Nephron progenitor cell (in vitro differentiated cells): ENCODE measurements at places on chromosomes 2 and 18.

- H3K4me3 ChIP-seq: no peak overlapping the region
- peaks cover 3% of the 10 kb centered on the region for H3K27me3 ChIP-seq
- DNase-seq: no peak
- no peaks in the 10 kb centered on the region for H3K36me3 ChIP-seq
These were observed 804.4 kb downstream of the SATB2 start for GRCh38 chr2:198653311-198653710.

DNA sequence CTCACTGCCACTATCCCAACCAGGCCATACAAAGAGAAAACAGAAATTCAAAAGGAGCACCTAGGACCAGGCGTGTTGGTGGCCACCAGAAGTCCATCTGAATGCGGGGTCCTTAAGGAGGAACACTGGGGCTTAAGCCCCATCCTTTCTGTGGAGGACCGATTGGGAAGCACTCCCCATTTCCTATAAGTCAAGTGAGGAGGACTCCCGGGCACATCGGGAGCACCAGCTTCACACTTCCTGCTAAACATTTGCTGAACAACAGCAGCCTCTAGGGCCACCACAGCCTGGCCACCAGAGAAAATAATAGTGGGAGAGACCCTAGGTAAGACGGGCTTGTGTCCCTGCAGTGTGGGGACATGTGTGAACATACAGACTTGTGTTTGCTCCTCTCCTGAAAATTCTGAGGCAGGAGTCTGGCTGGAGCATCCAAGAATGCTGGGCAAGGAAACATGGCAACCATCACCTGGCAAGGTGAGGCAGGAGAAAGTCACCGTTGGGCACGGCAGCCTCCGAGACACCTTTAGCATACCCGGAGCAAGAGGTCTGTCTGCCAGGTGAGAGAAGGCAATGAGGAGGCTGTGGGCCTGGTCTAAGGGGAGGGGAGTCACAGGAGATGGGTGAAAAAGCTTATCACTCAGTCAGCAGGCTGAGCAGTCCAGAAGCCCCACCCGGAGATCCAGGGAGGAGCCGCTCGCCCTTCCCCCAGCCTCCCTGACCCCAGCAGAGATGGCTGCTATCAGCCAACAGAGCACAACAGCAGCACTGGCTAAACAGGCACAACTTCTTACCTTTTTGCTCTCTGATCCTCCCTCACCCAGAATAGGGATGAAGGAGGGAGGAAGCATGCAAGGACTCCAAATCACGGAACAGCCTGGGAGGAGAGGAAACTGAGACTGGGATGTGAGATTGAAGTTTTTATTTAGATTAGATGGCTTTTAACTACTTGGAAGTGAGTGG is 282.3 kb downstream of the EIPR1 start:
- H3K4me1 ChIP-seq: peaks cover 20% of the 10 kb centered on the region
- no peaks in the 10 kb centered on the region for H3K27me3 ChIP-seq
- no peak overlapping the region for H3K4me3 ChIP-seq
- DNase-seq: no peak

DNA sequence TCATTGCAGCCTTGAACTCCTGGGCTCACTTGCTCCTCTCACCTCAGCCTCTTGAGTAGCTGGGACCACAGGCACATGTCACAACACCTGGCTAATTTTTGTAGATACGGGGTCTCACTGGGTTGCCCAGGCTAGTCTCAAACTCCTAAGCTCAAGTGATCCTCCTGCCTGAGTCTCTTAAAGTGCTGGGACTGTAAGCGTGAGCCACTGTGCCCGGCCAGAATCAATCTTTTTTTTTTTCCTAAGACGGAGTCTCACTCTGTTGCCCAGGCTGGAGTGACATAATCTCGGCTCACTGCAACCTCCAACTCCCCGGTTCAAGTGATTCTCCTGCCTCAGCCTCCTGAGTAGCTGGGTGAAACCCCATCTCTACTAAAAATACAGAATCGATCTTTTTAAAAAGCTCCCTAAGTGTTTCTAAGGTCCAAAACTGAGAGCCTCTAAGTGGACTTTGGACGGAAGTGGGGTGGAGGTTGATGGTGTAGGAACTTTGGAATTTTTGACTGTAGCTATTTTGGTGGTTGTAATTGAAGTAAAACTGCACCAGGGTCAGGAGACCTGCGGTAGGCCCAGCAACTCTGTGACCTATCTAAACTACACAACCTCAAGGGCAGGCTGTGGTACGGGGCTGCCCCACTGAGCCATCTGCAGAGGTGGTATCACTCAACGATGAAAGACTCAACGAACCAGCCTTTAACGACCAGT is 82.9 kb downstream of the POLR1A start:
- H3K27me3 ChIP-seq: peaks cover 4% of the 10 kb centered on the region
- H3K27ac ChIP-seq: no peak overlapping the region
- DNase-seq: no peak
- peaks cover 43% of the 10 kb centered on the region for H3K36me3 ChIP-seq

GRCh38 chr2:88857274-88857741 is 165.8 kb downstream of the RPIA start:
- H3K4me1 ChIP-seq: no peaks in the 10 kb centered on the region
- H3K36me3 ChIP-seq: no peaks in the 10 kb centered on the region
- H3K27me3 ChIP-seq: no peaks in the 10 kb centered on the region
- no peak overlapping the region for H3K4me3 ChIP-seq

- H3K4me3 ChIP-seq: no peak overlapping the region
- H3K27ac ChIP-seq: no peak overlapping the region
- no peaks in the 10 kb centered on the region for H3K36me3 ChIP-seq
- H3K27me3 ChIP-seq: peaks cover 65% of the 10 kb centered on the region
- no peaks in the 10 kb centered on the region for H3K4me1 ChIP-seq
- no peak for DNase-seq
These were observed 80.3 kb downstream of the CIB4 start for GRCh38 chr2:26560892-26561291.

GRCh38 chr2:71693286-71694270 is 240.2 kb downstream of the DYSF start:
- H3K27me3 ChIP-seq: peaks cover 44% of the 10 kb centered on the region
- no peaks in the 10 kb centered on the region for H3K36me3 ChIP-seq
- peaks cover 29% of the 10 kb centered on the region for H3K4me1 ChIP-seq
- no peak overlapping the region for H3K27ac ChIP-seq
- DNase-seq: no peak

GRCh38 chr2:216695401-216695821 is at the start of gene IGFBP5:
Gene IGFBP5 (minus strand): TSS chr2:216695549. CDS start chr2:216694775, 774 bp downstream.
- peak within 1 kb of the TSS; percentile 91 for H3K4me3 ChIP-seq
- peak; percentile 72 for DNase-seq
- H3K27ac ChIP-seq: peak within 1 kb of the TSS; percentile 88
- no peaks in the 10 kb centered on the region for H3K27me3 ChIP-seq
- H3K4me1 ChIP-seq: peaks cover 41% of the 10 kb centered on the region

DNA sequence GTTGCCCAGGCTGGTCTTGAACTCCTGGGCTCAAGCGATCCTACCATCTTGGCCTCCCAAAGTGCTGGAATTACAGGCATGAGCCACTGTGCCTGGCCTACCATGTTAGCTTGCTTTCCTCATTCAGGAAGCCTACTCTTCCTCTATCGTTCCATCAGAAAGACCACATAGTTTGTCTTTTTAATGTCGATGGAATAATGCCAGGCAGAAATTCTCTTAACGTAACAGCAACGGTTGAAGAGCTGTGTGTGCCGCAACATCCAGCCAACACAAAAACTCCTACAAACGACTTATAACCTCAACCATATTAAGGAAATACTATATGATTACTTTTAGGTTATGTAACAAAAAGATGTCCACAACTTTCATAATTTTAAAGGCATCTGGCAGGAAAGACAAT is 10.5 kb downstream of the ITGB1BP1 start:
- peaks cover 1% of the 10 kb centered on the region for H3K4me1 ChIP-seq
- no peak overlapping the region for H3K27ac ChIP-seq
- peaks cover 3% of the 10 kb centered on the region for H3K27me3 ChIP-seq
- H3K36me3 ChIP-seq: peaks cover 28% of the 10 kb centered on the region
- no peak for DNase-seq

- peaks cover 33% of the 10 kb centered on the region for H3K4me1 ChIP-seq
- H3K4me3 ChIP-seq: peak overlapping the region; percentile 94
- H3K27ac ChIP-seq: peak overlapping the region; percentile 92
These were observed 807 bp upstream of the CREB1 start for GRCh38 chr2:207528980-207529329.

GRCh38 chr2:102880731-102881130 is 118.9 kb downstream of the TMEM182 start:
- peaks cover 9% of the 10 kb centered on the region for H3K36me3 ChIP-seq
- no peak for DNase-seq

DNA sequence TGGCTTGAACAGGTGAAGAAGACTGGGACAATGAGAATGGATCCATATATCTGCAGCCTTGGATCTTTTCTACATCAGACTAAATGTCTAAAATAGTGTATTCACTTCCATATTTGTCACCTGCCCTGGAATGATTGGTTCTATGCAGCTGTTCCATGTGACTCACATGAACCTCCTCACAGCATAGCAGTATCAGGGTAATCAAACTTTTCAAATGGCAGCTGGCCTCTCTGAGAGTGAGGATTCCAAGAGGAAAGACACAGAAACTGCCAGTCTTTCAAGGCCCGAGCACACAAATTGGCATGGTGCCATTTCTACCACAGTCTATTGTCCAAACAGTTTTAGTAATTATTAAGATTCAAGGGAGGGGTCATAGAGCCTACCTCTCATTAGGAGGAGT is 859.3 kb downstream of the BCL11A start:
- DNase-seq: no peak
- no peaks in the 10 kb centered on the region for H3K4me1 ChIP-seq
- no peaks in the 10 kb centered on the region for H3K27me3 ChIP-seq
- no peaks in the 10 kb centered on the region for H3K36me3 ChIP-seq
- H3K27ac ChIP-seq: no peak overlapping the region
- no peak overlapping the region for H3K4me3 ChIP-seq

GRCh38 chr18:23824240-23824639 is 135.0 kb downstream of the LAMA3 start:
- DNase-seq: no peak
- H3K4me3 ChIP-seq: no peak overlapping the region
- no peaks in the 10 kb centered on the region for H3K36me3 ChIP-seq
- H3K27ac ChIP-seq: no peak overlapping the region
- H3K27me3 ChIP-seq: peaks cover 8% of the 10 kb centered on the region

- no peaks in the 10 kb centered on the region for H3K27me3 ChIP-seq
- peak overlapping the region; percentile 99 for H3K4me3 ChIP-seq
- H3K36me3 ChIP-seq: no peaks in the 10 kb centered on the region
These were observed 1.0 kb upstream of the BMPR2 start for GRCh38 chr2:202375033-202375608.

DNA sequence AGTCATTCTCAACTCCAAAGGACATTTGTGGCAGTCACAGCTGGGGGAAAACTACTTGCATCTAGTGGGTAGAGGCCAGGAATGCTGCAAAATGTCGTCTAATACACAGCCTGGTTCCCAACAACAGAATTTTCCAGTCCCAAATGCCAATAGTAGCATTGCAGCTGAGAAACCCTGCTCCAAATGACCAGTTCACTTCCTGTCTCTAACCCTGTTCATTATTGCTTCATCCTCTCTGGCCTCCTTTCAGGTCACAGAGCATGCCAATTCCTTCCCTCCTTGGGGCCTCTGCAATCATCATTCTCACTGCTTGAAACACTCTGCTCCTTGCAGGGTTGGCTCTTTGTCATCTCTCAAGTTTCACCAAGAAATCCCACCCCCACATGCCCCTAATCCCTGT is 139.1 kb downstream of the IRS1 start:
- DNase-seq: no peak
- H3K4me3 ChIP-seq: no peak overlapping the region
- peaks cover 3% of the 10 kb centered on the region for H3K27me3 ChIP-seq
- peak overlapping the region; percentile 79 for H3K27ac ChIP-seq

GRCh38 chr2:1459727-1460126 is 46.5 kb downstream of the TPO start:
- peaks cover 11% of the 10 kb centered on the region for H3K27me3 ChIP-seq
- no peaks in the 10 kb centered on the region for H3K36me3 ChIP-seq

DNA sequence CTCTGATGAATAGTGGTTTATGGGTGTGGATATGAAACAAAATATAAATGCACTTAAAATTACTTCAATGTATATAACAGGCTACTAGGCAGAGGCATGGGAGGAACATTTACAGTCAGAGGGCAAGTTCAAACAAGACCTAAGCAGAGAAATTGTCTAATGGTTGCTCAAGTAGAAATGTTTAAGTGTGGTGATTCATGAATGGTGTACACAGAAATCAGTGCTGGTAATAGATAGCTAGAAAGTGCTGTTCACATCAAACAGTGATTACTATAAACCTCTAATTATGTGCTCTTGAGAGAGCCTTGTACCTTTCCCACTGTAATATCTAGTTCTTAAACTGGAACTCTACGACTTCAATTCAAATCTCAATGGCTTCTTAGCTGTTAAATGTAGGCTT is 485.1 kb downstream of the NRXN1 start:
- H3K27me3 ChIP-seq: no peaks in the 10 kb centered on the region
- no peaks in the 10 kb centered on the region for H3K36me3 ChIP-seq
- H3K4me3 ChIP-seq: no peak overlapping the region

GRCh38 chr18:48800466-48800865 is 150.3 kb downstream of the SMAD7 start:
- peaks cover 9% of the 10 kb centered on the region for H3K27me3 ChIP-seq
- H3K4me3 ChIP-seq: no peak overlapping the region
- H3K36me3 ChIP-seq: peaks cover 18% of the 10 kb centered on the region
- peaks cover 43% of the 10 kb centered on the region for H3K4me1 ChIP-seq
- H3K27ac ChIP-seq: no peak overlapping the region
- DNase-seq: no peak

DNA sequence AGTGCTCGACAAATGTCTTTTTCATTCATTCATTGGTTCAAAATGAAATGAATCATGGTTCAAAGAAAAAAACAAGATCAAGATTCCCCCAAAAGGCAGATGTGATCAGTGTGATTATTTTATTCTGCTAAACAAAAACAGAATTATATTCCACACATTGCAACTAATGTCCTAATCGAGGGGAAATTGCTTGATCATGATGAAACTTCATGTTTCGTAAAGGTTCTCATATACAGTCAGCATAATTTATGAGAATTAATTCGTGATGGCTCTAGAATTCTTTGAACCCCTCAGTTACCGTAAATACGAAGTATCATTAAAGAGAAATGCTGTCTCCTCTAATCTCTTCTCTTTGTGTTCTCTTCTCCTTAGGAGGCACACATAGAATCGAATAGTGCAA is 42.1 kb upstream of the MBOAT2 start:
- no peak for DNase-seq
- H3K36me3 ChIP-seq: no peaks in the 10 kb centered on the region
- H3K27ac ChIP-seq: no peak overlapping the region

DNA sequence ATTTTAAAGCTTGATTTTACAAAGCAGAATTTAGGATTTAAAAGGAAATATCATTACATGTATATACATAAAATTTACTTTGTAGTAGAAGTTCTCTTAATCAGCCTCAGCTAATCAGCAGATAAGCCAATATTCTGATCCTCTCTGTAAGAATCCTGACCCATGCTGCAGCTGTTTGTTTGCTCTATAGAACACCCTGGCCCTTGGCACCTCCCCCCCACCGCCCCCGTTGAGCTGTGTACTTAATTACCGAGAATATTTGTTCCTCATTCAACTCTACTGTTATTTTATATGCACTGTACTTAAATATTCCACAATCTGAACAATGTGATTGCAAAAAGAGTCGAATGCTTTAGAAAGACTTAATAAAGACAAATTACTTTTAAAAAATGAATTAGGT is 98.0 kb downstream of the EVA1A start:
- no peaks in the 10 kb centered on the region for H3K36me3 ChIP-seq
- peaks cover 3% of the 10 kb centered on the region for H3K27me3 ChIP-seq
- no peak overlapping the region for H3K27ac ChIP-seq
- no peak overlapping the region for H3K4me3 ChIP-seq
- DNase-seq: no peak
- H3K4me1 ChIP-seq: peaks cover 10% of the 10 kb centered on the region

GRCh38 chr2:219517954-219518778 is 3.9 kb downstream of the ASIC4 start:
- peaks cover 65% of the 10 kb centered on the region for H3K27me3 ChIP-seq
- peaks cover 80% of the 10 kb centered on the region for H3K4me1 ChIP-seq
- no peak for DNase-seq
- H3K4me3 ChIP-seq: peak overlapping the region; percentile 15
- H3K27ac ChIP-seq: no peak overlapping the region
